Astrocyte (in vitro differentiated cells and primary cell): ENCODE measurements at places on chromosomes 11 and 22.

GRCh38 chr11:107927559-107927958, 689 bp upstream of the RAB39A start:
- no peak for DNase-seq

- no peak for DNase-seq
Measured at GRCh38 chr22:48093981-48094380, 1331.5 kb downstream of the TBC1D22A start.

GRCh38 chr11:28243581-28243980, 135.4 kb downstream of the METTL15 start:
- DNase-seq: no peak

- DNase-seq: no peak
Measured at GRCh38 chr11:33387581-33387980, 130.4 kb downstream of the HIPK3 start.
